ENCODE measurements at places on chromosomes 3 and 15.

GRCh38 chr3:55160241-55160983 is 232.6 kb upstream of the LRTM1 start:
- peak; percentile 45 for DNase-seq

DNA sequence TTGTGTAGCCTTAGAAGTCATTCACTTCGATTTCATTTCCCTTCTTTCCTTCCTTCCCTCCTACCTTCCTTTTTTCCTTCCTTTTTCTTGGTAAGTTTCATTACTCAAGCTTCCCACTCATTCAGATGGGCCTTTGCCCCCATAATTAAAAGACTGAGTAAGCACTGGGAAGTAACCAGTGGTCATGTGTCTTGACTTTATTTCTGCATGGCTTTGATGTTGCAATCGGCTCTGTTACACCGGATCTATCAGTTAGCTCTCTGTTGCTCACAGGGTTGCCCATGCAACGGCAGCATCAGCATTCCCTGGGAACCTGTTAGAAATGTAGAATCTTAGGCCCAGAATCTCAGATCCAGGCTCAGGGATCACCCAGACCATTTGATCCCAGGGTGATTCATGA is 25.6 kb upstream of the LARS2 start:
- DNase-seq: no peak

DNA sequence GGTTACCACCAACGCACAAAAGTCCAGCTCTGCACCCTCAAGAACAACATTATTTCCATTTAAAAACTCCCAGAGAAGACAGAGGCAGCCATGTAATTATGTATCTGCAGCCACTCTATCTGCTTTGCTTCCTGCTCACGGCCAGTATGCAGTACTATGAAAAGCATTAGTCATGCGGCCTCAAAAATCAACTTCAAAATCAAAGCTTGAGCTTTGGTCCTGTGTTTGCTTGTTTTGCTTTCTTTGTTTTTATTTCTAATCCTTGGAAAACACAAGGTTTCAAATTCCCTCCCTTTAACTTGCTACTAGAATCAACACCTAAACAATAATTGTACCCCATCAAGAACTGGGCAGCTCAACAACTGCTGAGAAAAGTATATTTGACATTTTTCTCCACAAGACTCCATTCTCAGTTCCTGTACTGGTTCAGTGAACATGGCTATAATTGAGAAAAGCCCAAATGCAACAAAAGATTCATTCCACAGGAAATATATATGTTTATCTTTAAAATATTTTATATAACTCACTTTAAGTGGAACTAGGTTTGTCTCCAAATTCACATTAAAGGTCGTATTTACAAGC is 37.6 kb downstream of the GBE1 start:
- no peak for DNase-seq

- peak; percentile 40 for DNase-seq
Measured at GRCh38 chr3:8702560-8702959, 31.0 kb upstream of the CAV3 start.

- DNase-seq: no peak
Measured at GRCh38 chr3:54696313-54696712, 231.5 kb downstream of the LRTM1 start.

- DNase-seq: peak; percentile 5
Measured at GRCh38 chr15:72706266-72706665, 20.3 kb downstream of the BBS4 start.

DNA sequence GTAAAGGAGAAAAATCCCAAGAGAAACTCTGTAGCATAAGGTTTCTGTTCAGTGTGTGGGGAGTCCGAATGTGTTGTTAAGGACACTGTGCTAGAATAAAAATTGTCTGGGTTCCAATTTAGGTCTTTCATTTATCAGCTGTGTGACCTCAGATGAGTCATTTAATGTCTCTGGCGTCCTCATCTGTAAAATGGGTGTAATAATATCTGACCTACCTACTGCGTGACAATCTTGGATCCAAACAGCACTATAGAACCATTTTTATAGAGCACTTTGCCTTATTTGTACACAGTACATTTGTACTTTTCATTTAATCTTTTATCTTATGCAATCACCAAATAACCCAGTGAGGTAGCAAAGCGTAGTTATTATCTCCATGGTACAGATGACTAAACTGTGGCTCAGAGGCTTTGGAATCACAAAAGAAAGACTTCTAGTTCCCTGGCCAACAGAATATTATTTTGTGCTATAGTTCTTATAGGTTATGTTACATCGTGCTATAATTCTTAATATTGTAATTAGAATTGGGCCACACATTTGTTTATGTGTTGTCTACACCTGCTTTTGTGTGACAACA is 46.6 kb upstream of the TNIK start:
- no peak for DNase-seq

DNA sequence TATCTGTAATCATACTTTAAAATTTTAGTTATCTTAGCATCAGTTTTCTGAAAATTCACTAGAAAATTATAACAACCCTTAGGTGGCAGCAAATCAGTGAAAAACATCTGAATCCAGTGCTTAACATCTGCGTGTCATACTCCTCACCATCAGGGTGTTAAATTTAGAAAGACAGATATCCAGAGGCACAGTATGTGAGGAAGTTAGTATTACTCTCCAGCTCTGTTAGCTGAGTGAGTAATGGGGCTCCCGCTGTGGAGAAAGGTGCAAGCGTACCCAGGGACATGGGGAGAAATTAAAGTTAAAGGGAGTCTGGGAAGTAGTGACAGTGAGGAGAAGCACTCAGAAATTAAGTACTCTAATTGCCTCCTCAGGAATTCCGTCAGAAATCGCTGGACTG is 50.9 kb downstream of the CEP63 start:
- DNase-seq: peak; percentile 23

- no peak for DNase-seq
Measured at GRCh38 chr3:169790219-169790618, 17.0 kb downstream of the MYNN start.

- DNase-seq: no peak
Measured at GRCh38 chr3:212432-212831, 15.9 kb downstream of the CHL1 start.

GRCh38 chr15:53000409-53000808 is 210.3 kb upstream of the ONECUT1 start:
- no peak for DNase-seq

DNA sequence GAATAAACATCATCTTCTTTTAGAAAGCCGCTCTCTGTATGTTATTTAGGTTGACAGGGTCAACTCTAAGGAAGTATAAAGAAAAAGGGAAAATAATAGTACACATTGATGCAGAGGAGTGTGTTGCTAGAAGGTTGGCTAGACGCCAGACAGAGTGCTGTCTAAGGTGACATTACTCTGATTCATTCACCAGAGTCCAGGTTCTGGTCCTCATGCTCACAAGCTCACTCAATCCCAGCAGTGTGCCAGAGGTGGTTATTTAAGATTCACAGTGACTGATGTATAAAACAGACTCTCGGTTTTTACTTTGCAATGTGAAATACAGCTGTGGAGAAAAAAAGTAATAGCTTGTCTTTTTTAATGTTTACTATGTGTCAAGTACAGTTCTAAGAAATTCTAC is 1.7 kb downstream of the CFAP44 start:
- DNase-seq: no peak

- peak; percentile 14 for DNase-seq
Measured at GRCh38 chr3:161957467-161957866, 460.9 kb downstream of the OTOL1 start.

GRCh38 chr3:140911822-140912221 is 29.8 kb upstream of the SLC25A36 start:
- DNase-seq: no peak

- DNase-seq: no peak
Measured at GRCh38 chr3:65677486-65678010, 361.2 kb downstream of the MAGI1 start.

DNA sequence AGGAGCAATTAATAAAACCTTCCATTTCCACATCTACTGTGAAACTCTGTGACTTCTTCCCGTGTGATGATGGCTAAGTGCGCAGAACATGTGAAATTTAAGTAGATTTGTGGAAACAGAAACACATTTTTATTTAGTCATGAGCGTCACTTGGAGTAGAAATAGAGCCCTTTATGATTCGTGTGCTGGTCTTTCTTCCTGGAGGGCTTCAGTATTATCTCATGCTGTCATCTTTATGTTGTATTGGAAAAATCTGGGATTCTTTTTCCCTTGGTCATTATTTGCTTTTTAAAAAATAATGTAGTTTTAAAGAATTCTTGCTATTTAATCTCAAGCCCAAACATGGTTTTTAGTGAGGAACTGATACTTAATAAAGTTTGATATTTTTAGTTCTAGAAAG is 284.0 kb upstream of the CTDSPL start:
- no peak for DNase-seq

GRCh38 chr3:31600431-31600830 is 67.7 kb downstream of the STT3B start:
- DNase-seq: no peak

DNA sequence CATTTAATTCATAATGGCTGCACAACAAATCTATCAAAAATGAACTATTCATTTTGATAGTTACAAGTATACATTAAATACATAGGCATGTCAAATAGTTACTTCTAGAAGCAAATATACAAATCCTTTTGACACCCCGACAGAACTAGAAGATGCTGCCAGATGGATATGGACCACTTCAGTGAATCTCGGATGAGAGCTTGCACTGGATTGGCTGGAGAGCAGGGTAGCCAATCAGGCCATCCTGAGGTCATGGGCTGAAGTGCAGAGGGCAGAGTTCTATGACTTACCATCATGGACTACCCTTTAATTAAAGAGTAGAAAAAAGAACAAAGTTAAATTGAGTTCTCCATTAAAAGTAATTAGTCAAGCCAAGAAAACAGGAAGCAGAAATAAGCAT is 8.3 kb downstream of the CCNL1 start:
- DNase-seq: peak; percentile 42

GRCh38 chr15:81752546-81752942 is 293.3 kb downstream of the MEX3B start:
- no peak for DNase-seq

- no peak for DNase-seq
Measured at GRCh38 chr3:116166121-116166520, 279.2 kb downstream of the LSAMP start.

GRCh38 chr3:186327912-186328487 is 34.0 kb downstream of the DGKG start:
- no peak for DNase-seq

DNA sequence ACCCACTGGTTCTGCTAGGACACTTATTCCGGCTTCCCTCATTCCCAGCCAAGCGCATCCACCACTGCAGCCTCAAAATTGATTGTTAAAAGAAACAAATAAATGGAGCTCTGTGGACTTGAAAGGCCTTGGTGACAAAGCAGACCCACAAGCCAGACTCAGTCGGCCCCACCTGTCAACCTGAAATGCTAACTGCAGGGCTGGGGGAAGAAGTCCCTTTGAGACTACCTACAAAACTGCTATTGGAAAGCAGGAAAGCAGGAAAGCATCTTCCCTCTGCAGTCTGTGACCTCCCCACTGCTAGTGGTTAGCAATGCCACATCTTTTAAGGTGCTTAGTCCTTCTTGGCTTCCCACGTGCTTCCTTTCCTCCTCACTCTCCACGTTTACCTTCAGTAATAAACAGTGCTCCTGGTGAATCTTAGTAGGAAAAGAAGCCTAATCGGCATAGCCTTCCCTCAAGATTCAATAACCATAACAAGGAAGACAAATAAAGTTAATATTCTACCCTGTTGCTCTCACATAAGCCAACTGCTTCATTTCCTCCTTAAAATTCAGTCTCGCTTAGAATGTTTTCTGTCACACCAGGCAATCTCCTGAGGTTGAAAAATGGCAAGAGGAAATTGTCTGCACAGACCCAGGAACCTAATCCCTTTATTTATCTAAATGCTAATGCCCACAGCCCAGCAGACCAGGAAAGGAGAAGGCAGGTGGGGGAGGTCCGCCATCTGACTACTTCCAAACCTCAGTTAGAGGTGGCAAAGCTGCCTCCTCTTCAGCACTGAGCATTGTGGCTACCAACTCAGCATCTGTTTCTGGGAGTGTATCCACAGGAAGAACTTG is 296.2 kb downstream of the NEK10 start:
- peak; percentile 35 for DNase-seq

GRCh38 chr3:117165601-117166051 is 456.0 kb downstream of the TUSC7 start:
- DNase-seq: peak; percentile 50

DNA sequence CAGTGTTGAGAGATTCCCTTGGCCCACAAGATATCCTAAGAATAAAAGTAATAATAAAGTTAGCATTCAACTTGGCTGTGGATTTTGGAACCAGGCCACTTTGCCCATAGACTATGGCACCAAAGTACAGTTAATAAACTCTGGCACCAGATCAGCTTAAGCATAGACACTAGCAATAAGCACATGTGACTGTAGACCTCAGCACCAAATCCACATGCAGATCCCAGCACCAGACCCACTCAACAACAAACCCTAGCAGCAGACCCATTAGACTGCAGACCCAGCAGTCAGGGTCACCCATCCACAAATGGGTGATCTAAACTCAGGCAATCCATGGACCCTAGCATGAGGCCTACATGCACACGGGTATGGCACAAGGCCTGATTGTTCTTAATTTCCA is 384.8 kb upstream of the CADM2 start:
- no peak for DNase-seq

- no peak for DNase-seq
Measured at GRCh38 chr3:126921085-126921824, 61.7 kb upstream of the PLXNA1 start.

- DNase-seq: no peak
Measured at GRCh38 chr3:171491361-171491760, 31.2 kb upstream of the TNIK start.

DNA sequence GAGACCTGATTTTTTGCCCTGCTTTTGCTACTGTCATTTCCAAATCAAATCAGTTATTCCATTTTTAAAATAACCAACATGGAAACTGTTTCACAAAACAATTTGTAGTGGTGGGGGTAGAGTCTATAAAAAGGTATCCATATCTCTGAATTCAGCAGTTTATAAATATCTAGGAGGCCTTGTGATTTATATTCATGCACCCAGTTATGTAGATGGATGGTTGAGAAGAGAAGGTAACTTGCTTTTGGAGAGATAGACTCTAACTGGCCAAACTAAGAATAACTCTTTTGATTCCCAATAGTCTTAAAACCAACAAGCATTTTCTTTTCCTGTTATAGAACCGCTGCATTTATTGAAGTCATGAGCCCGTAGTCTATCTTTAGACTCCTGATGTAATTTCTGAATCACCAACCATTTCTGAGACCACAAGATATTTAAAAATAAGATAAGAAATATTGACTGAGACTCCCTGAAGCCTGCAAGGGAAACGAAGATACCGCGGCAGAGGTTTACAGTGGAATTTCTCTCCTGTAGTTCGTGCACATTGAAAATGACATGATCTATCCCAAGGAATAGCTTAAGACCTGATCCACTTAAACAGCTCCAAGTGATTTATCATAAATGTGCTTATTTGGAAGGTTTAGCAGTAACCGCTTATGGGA is 68.5 kb downstream of the SAMMSON start:
- DNase-seq: no peak

DNA sequence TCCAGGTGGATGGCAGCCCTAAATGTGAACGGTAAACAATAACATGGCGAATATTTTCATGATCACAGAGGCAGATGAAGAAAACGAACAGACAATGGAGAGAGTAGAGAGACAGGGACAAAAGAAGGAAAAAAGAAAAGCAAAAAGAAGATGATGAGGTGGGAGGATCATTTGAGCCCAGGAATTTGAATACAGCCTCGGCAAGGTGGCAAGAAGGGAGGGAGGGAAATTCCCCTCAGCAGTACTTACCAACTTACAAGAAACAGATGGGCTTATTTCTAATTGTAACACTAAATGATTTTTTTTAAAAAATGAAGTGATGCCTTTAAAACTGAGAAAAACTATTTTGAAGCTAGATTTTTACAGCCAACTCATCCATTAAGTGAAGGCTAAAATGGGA is 6.0 kb upstream of the MAP4 start:
- no peak for DNase-seq

- DNase-seq: no peak
Measured at GRCh38 chr3:144181062-144181461, 209.4 kb downstream of the DIPK2A start.

- no peak for DNase-seq
Measured at GRCh38 chr3:17372362-17373210, 369.8 kb downstream of the TBC1D5 start.
